ENCODE measurements at places on chromosomes 4 and X.

GRCh38 chr4:183747931-183748670 lies 89.0 kb downstream of the TRAPPC11 start:
- no peak for DNase-seq

DNA sequence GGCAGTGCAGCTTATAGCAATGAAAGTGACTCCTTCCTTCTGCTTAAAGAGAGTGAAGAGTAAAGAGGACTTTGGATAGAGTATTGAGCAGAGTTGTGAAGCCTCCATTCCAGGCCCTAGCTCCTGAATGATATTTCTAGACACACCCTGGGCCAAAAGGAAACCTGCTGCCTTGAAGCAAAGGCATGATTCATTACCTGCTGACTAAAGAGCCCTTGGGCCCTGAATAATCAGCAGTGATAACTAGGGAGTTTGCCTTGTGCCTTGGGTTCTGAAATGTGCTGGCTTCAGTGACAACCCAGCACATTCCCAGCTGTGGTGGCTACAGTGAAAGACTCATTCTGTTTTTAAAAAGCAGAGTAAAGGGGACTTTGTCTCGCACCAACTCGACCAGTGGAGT lies 49.2 kb downstream of the STPG2 start:
- DNase-seq = no peak

- no peak for DNase-seq
Measured at GRCh38 chr4:7861440-7861881, 78.2 kb downstream of the AFAP1 start.

- DNase-seq = no peak
Measured at GRCh38 chrX:155056877-155057792, 13.8 kb downstream of the CMC4 start.

- no peak for DNase-seq
Measured at GRCh38 chr4:118557298-118557851, 127.8 kb upstream of the METTL14 start.

GRCh38 chrX:21798677-21799219 lies 40.7 kb upstream of the MBTPS2 start:
- DNase-seq = no peak

GRCh38 chr4:121272526-121272925 lies 108.3 kb downstream of the QRFPR start:
- DNase-seq = no peak
